ENCODE measurements at places on chromosomes 4 and X.

- no peak for DNase-seq
These were observed 84.0 kb upstream of the PPP2R3B start for GRCh38 chrX:470686-471085.

DNA sequence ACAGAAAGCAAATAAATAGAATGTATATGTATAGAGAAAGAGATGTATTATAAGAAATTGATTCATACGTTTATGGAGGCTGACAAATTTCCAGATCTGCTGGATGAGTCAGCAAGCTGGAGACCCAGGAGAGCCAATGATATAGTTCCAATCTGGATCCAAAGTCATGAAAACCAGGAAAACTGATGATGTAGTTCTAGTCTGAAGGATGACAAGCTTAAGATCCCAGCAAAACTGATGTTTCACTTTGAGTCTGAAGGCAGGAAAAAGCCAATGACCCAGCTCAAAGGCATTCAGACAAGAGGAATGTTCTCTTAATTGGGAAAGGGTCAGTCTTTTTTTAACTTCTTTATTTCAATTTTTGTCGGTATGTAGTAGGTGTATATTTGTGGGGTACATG lies 102.6 kb downstream of the LHFPL1 start:
- no peak for DNase-seq

GRCh38 chr4:64271601-64272081 lies 137.6 kb downstream of the TECRL start:
- no peak for DNase-seq

DNA sequence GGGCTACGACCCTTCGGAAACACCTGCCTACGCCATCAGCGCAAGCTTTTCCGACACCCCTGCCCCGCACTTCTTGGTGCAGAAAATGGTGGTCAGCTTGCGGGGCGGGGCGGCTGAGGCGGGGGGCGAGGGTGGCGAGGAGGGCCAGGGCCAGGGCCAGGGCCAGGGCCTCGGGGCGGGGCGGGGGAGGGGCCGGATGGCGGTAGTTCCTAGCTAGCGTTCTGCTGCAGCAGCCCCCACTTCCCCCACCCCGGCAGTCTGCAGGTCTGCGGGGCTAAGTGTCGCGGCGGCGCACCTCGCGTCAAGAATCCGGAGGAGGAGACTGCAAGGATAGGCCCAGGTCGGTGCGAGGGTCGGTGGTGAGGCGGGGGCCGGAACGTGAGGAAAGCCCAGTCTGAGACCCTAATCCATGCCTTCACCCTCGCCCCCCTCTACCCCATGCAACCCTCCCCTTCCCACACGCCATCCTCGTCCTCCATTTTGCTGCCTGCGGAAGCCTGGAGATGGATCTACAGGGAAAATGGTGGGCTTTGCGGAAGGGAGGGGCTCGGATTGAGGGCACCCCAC lies 600 bp downstream of the BEX4 start:
- peak; percentile 17 for DNase-seq

DNA sequence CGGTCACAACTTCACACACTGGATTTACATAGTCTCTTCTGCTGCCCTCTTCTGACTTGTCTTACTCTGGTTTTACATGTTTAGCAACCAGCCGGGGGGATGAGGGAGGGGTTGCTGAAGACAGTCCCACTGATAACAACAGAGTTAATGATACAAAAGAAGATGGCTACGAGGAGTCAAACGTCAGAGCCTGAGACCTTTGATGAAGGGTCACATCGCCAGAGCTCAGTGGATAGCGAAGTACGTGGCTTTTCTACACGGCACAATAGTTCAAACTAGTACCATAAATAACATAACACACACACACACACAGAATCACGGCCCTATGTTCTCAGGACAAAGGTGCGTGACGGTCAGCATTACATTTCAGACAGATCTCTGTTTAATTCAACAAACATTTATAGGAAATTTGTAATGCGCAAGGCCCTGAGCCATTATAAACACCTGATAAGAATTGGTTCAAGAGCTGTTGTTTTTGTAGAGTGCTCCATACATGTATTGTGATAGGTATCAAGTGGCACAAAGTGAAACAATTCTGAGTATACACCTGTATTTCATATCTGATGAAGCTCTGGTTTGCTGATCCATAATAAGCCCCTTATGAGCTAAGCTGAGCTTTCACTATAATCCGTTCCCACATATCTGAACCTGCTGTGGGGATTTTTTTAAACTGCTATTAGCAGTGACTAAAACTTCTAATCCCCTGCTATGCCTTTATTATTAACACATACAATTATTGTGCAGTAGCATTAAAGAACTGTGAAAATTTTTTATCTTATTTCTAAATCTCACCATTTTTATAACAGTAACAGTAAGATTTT lies 100.0 kb downstream of the NR3C2 start:
- DNase-seq = no peak

- DNase-seq = no peak
These were observed 259.8 kb downstream of the NR3C2 start for GRCh38 chr4:148182230-148182911.

All from stimulated activated CD4-positive, alpha-beta T cell treated with anti-CD3 and anti-CD28 coated beads, Interleukin-1b, Interleukin-23, amount 100 ng/mL, for 4 hours (primary cell).